ENCODE measurements at places on chromosomes 5 and 9.

DNA sequence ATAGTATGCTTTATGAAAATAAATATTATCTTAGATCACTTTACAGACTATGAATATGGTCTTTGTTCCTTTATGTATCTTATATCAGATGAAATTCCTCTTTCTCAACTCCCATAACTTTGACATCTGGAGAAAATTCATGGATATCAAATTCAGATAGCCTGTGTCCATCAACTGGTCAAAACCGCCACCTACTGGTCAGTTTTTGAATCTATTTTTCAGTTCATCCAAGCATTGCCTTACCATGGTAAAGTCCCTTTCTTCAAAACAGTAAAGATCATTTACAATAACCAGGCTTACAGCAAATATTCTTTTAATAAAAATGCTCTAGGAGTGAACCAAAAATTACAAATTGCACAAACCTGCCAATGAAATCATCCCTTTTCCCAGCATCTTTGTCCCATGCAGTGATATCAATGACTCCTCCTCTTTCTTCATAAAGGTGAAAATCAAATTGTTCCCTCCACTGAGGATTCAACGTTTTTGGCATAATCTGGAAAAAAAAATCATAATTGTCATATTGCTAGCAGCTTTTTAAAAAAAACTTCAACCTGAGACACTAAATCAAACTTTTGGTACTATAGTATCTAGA lies 290.5 kb downstream of the SLF1 start:
- DNase-seq: no peak

DNA sequence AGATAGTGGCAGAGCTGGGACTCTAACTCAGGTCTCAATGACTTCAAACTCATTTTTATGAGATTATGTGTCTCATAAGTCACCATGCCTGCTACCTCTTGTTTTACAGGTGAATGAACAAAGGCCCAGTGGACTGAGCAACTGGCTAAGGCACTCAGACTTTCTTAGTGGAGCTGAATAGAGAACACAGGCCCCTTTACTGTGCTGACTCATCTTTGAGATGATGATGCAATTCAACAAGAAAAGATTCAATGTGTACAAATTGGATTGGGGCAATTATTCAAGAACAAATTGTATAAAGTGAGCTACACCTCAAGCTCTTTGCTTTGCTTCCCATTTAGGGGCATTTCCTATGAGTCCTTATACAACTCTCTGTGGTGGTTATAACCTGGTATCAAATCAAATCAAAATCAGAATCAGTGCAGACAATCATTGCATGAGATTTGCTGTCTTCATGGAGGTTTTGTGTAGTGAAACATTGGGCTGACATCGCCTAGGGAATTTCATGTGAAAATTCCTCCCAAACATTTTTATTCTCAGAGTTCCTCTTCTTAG lies 84.3 kb upstream of the PPP2R2B start:
- no peak for DNase-seq

- DNase-seq: no peak
Measured at GRCh38 chr9:36970007-36970888, 63.8 kb downstream of the PAX5 start.

GRCh38 chr5:31987985-31988710 lies 186.0 kb downstream of the GOLPH3 start:
- no peak for DNase-seq

DNA sequence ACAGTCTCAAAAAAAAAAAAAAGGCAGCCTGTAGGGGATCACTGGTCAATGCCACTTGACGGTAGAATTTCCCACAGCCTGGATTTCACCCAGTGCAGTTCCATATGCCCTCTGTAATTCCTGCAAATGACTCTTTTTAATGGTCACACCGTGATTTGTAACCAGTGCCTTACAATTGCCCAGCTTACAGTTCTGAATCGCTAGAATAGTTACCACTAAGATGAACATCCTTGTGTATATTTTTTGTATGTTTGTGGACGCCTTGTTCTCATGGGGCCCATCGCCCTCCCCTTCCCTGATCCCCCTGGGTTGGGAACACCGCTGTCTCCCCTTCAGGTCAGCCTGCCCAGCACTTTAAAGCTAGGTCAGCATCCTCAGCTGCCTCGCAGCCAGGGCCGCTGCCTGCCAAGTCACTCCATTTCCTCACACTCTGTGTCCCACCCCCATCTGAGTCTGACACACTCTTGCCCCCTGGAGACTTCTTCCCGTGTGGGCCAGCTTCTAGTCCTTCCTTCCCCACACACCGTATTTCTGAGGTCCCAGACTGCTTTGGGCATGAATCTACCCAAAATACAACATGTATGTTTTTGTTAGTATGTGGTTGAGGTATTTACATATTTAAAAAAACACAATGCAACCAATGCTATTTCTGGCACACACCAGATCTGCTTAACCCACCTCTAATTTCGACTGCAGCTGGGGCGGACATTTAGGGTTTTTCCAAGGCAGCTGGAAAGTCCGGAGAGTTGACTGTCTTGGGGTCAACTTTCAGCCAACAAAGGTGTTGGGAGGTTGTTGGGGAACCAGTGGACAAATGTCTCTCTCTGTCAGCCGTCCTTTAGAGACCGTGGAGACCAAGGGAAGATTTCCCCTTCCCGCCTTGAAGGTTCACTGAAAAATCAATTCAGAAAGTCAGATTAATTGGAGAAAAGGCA lies 120.5 kb upstream of the NEK6 start:
- DNase-seq: no peak

GRCh38 chr9:127162864-127163365 lies 40.5 kb upstream of the ANGPTL2 start:
- no peak for DNase-seq
